ENCODE measurements at places on chromosomes 1 and 21.

GRCh38 chr1:50829014-50829958, 130.8 kb downstream of the FAF1 start:
- peaks cover 7% of the 10 kb centered on the region for H3K36me3 ChIP-seq
- H3K27ac ChIP-seq = peak overlapping the region; percentile 75
- peaks cover 5% of the 10 kb centered on the region for H3K4me1 ChIP-seq
- no peaks in the 10 kb centered on the region for H3K27me3 ChIP-seq

- H3K4me1 ChIP-seq = peaks cover 63% of the 10 kb centered on the region
- DNase-seq = no peak
- H3K36me3 ChIP-seq = peaks cover 15% of the 10 kb centered on the region
- H3K27me3 ChIP-seq = no peaks in the 10 kb centered on the region
- H3K27ac ChIP-seq = peak overlapping the region; percentile 63
- peak overlapping the region; percentile 57 for H3K4me3 ChIP-seq
Measured at GRCh38 chr21:31895077-31895835, 22.4 kb downstream of the HUNK start.

- H3K36me3 ChIP-seq = no peaks in the 10 kb centered on the region
- H3K27me3 ChIP-seq = no peaks in the 10 kb centered on the region
- no peaks in the 10 kb centered on the region for H3K4me1 ChIP-seq
- H3K27ac ChIP-seq = no peak overlapping the region
Measured at GRCh38 chr1:234780112-234780511, 170.1 kb upstream of the IRF2BP2 start.

DNA sequence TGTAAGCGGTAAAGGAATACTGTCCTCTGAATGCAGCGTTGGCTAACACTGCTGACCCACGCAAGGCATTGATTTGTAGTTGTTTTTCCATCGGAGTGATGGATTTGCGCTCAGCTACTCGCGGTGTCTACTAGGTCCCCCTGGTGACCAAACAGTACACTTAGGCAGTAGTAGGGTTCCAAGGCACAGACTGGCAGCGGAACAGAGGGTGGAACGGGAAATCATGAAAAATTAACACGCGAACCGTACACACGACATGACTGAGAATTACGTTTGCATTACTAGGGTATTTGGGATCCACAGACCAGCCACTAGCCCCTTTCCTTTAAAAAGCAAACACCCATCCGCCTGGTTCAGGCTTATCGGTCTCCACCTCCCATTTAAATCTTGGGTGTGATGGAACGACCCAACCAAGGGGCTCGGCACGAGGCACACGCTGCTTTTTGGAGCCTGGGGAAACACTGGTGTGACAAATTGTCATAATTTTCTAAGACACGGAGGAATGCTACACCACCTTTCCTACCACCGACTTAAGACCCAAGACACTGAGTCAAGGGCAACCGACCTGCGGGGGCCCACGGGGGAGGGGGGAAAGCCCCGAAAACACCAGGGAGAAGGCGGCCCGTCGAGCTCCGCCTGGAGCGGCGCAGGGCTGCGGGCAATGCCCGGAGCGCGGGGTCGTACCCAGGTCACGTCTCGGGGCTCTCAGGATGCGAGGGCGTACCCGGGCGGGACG, 699 bp downstream of the DIPK1A start:
- H3K36me3 ChIP-seq = no peaks in the 10 kb centered on the region
- peaks cover 6% of the 10 kb centered on the region for H3K27me3 ChIP-seq
- peaks cover 15% of the 10 kb centered on the region for H3K4me1 ChIP-seq

GRCh38 chr1:220421508-220421907, 106.4 kb upstream of the MARK1 start:
- H3K36me3 ChIP-seq = no peaks in the 10 kb centered on the region
- no peak overlapping the region for H3K27ac ChIP-seq
- no peak for DNase-seq
- H3K27me3 ChIP-seq = no peaks in the 10 kb centered on the region
- H3K4me1 ChIP-seq = peaks cover 5% of the 10 kb centered on the region
